Activated naive CD4-positive, alpha-beta T cell treated with anti-CD3 and anti-CD28 coated beads, Interleukin-2, amount 10 ng/mL, durations not matched to agents 7 days and 5 days (primary cell): ENCODE measurements at places on chromosomes 12 and 14.

- DNase-seq: no peak
Measured at GRCh38 chr14:54708161-54708560, 141.2 kb downstream of the SAMD4A start.

GRCh38 chr14:56797003-56797568 is 13.2 kb downstream of the OTX2 start:
- DNase-seq: no peak

GRCh38 chr12:93733358-93733757 is 56.2 kb downstream of the CRADD start:
- DNase-seq: no peak

GRCh38 chr12:131737150-131737827 is 26.4 kb downstream of the SFSWAP start:
- DNase-seq: no peak

DNA sequence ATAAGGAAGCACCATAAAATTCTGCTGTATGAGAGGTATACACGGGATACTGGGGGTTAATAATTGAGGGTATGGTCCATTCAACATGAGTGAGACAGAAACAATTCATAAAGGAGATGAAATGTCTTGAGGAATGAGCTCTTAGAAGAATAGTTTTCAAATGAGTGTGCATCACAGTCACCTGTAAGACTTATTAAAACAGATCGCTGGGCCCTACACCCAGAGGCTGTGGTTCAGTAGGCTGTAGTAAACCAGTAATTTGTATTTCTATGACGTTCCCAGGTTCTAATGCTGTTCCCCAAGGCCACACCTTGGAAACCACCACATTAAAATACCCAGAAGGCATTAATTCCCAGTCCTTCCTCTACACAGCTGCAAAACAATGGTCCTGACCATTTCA is 49.6 kb downstream of the CAND1 start:
- no peak for DNase-seq

DNA sequence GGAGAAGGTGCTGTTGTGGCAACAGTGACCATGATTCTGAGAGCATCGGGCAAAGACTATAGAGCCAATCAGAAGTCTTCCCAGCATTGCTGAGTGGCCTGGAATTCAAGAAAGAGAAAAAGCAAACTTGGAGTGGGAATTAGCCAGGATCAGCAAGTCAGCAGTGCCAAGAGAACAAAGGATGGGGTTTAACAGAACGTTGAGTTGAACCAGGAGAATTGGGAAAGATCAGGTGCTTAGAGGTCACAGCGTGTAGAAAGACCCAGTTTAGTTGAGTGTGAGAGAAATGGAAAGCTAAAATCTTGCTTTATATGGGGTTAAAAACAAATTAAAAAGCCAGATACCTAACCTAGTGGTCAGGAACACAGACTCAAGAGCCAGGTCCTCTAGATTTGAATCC is 90.5 kb upstream of the DNM1L start:
- DNase-seq: no peak

DNA sequence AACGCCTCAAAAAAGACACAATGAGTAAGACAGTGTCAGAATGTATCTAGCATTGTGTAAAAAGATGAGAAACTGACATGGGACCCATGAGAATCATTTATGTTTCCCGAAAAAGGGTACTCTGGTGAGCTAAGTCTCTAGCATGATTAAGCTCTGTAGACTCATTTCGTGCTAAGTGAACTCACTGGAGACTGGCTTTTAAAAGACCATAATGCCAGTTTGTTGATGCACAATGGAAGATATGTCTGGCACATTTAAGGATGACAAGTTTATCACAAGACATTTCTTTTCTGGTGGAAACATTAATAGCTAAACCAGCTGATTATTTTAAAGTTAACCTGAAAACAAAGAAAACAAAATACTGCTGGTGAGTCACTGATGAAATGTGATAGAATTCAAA is 233.5 kb downstream of the SLC2A13 start:
- no peak for DNase-seq

DNA sequence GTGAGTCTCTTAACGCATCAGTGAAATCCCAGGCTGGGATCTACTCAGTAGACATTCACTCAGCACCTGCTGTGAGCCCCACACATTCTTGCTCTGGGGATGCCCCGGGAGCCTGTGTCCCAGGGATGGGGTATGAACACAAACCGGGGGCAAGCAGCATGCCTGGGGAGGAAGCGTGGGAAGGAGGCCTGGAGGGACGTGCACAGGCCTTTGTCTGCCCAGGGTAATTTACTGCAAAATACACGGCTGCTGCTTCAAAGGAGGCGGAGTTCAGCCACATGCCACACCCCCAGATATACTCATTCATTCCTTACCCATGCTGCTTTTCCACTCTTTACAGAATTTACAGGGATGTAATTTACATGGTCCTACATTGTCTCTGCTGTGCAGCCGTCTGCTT is 187.8 kb downstream of the ADGRD1 start:
- DNase-seq: no peak

GRCh38 chr12:21818627-21819026 is 44.1 kb upstream of the KCNJ8 start:
- DNase-seq: no peak

DNA sequence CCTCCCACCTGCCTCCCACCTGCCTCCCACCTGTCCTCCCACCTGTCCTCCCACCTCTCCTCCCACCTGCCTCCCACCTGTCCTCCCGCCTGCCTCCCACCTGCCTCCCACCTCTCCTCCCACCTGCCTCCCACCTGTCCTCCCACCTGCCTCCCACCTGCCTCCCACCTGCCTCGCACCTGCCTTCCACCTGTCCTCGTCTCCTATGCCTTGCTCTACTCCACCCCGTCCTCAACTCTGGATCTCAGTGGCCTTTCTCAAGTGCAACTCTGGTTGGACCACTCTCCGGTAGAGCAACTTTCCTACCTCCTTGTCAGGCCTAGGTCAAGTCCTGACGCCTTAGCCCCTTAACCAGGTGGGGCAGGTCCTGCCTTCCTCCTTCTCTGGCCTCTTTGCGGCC is 29.3 kb upstream of the PEX5 start:
- DNase-seq: no peak

- DNase-seq: no peak
Measured at GRCh38 chr12:47725893-47726292, 603 bp upstream of the ENDOU start.

DNA sequence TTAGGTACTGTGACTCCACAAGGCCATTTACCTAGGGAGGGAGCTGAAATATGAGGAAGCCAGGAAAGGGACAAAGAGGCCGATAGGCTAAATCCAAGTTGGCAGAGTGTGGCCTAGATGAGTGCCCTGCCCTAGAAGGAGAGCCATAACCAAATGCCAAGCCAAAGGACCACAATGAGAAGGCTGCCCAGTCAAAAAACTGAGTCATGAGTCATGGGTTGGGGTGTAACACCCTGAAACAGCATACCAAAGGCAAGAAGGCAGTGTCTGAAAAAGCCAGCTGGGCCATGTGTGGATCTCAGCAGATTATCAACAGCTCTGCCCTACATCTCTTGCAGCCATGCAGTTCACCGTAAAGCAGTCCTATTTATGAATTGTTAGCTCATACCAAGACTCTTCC is 171.7 kb downstream of the PHLDA1 start:
- no peak for DNase-seq

DNA sequence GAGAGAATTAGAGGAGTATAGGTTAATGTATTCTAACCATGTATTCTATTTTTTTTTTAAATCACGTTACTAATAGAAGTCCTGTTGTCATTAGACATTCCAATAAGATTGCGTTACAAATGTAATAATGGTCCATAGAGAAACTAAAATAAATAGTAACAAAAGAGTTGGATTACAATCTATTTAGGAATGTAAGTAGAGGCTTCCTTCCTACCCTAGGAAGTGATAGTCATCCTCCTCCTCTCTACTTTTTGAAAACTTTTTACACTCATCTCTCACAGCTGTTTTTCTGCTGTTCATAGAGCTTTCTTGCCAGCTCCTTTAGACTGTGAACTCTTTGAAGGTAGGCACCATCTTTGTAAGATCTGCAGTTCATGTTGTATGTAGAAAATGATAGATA is 23.6 kb downstream of the TRHDE start:
- no peak for DNase-seq

DNA sequence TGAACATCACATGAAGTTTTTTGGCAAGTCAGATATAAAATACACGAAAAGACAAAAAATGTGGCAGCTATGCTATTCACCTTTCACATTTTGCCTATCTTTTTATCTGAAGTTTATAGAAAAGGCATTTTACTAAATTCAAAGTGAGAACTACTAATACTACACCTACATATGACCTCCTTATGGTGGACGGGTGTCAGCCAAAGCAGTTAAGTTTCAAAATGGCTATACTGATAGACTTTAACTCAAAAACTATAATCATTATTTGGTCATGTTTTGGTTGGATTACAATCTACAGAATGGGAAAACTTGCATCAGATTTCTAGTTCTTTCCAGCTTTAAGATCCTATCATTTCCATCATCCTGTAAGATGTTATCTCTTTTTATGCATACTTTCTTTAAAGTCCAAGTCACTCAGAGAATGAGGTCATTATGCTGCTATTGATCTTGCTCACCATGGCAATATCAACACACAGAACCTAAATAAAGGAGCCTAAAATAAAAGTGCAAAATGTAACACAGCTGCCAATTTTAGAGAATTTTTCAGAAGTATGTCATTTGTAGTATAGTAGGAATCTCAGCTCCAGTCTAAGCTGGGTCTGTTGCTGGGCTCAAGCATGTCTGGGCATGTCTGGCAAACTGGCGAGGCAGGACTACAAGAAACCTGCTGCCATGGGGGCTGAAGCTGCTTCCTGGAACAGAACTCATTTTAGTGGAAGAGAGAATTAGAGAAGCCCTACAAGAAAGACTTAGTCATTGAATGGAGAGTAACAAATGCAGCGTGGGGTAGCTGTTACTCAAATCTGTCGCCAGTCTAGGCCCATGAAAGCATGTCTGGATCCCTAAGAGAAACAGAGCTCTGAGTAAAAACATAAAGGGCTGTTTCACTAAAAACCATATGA is 7.6 kb upstream of the AEBP2 start:
- DNase-seq: peak; percentile 52

DNA sequence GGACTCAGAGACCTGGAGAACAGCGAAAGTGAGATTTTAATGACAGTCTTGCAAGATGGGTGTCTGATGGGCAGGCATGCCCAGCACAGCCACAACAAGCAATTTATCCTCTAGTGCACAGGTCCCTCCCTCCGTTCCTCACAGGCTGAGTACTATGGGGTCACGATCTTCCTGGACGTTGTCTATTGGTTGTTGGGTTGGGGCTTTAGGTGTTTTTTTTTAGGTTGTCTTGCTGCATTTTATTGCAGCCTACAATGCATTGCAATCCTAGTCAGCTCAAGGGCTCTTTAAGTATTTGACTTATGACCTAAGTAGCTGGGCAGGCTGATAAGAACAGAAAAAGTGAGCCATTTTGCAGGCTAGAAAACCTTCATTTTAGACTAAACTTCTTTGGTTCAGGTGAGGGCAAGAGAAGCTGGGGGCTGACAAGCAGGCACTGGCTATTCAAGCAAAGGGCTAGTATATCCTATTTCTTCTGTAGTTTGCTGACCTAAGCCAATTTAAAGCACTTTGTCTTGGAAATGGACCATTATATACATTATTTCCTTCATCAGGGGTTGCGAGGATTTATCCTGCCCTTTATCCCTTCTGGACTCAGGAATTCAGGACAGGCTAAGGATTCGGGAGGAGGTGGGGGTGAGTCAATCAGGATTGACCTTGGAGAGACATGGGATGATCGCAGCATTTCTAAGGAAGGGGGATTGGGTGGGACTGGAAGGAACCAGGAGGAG is 6.0 kb downstream of the KRT7 start:
- no peak for DNase-seq

- no peak for DNase-seq
Measured at GRCh38 chr12:19045426-19045825, 84.1 kb upstream of the PLEKHA5 start.

GRCh38 chr12:3869865-3870264 is 3.3 kb downstream of the PARP11 start:
- peak; percentile 54 for DNase-seq

- no peak for DNase-seq
Measured at GRCh38 chr14:92718664-92719063, 29.8 kb downstream of the LGMN start.

DNA sequence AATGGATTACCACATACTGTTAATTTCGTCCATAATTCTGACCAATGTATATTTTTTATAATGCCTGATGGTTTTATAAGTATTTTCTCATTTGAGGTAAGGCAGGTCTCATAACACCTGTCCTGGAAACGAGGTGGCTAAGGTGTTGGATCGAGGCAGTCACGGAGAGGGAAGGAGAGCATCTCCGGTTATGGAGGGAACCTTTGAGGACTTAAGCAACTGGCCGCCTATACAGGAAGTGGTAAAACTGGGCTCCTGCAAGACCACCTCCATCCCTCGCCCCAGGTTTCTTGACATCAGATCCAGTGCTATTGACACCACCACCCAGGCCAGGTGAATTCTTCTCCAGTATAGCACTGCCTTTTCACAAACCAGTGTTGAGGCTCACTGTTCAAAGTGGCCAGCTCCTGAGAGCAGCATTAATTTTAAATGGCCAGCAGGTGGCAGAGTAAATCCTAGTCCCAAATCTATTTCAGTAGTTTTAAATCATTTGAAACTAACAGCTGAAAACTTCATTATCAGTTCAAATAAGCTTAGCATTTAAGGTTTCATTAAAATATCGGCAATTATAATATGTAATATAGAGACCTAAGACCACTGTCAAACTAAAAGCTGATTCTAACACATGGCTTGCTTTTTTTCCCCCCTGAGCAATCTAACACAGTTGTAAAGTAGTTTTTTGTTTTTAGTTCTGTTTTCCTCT is 100.8 kb downstream of the PPM1A start:
- DNase-seq: peak; percentile 40

GRCh38 chr12:113658006-113658655 is 186.5 kb upstream of the LHX5 start:
- DNase-seq: no peak

DNA sequence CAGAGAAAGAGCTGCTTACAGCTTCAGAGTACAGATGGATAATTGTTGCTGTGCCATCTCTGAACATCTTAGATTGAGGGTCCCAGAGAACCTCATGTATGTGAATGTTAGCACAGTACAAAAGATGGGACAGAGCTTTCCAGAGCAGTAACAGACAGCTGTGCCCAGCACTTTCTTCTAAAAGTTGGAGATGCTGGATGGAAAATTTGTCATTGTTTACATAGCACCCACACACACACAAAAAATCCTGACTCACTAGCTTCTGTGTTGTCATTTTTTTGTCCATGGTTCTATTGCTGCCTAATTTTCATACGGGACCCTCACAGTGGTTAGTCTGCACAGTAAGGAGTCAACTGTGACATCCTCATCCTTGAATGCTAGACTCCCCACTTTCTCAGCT is 374.7 kb downstream of the DIO2 start:
- no peak for DNase-seq

DNA sequence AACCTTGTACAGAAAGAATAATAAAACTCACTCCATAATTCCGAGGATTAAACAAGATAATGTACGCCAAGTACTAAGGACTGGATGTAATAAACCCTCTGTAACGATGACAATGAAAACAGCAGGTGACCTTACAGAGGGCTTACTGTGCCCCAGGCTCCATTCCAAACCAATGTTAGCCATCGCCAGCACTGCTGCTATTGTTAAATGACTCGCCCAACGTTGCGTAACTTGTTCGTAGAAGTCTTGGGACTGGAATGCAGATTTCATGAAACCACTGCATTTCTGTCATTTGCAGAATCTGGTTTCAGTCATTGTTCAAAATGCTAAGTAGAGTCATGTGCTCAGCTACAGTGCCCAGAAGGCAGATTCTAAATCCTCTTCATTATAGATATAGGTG is 728 bp upstream of the STON2 start:
- no peak for DNase-seq

GRCh38 chr14:52948836-52949235 is 2.0 kb downstream of the FERMT2 start:
- no peak for DNase-seq

- DNase-seq: peak; percentile 25
Measured at GRCh38 chr12:10701131-10701681, 21.9 kb downstream of the YBX3 start.

GRCh38 chr12:131397493-131398181 is 313.3 kb upstream of the SFSWAP start:
- no peak for DNase-seq
